ENCODE measurements at places on chromosomes 7 and 10.
A peak's percentile ranks its signal among the peaks of the same experiment; 100 is the strongest.

- peak; percentile 57 for DNase-seq
Observed at GRCh38 chr7:44633254-44634186, 27.1 kb downstream of the OGDH start.

DNA sequence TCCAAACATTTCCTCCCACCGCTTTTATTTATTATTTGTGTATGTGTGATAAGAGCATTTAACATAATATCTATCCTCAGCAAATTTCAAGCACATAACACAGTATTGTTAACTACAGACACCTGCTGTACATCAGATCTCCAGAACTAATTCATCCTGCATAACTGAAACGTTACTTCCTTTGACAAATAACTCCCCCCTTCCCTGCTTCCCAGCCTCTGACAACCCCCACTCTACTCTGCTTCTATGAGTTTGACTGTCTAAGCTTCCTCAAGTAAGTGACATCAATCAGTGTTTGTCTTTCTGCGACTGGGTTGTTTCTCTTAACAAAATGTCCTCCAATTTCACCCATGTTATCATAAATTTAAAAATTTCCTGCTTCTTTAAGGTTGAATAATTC lies 22.1 kb downstream of the C10orf71 start:
- no peak for DNase-seq

- DNase-seq = no peak
Observed at GRCh38 chr10:131053192-131053591, 258.3 kb downstream of the TCERG1L start.

DNA sequence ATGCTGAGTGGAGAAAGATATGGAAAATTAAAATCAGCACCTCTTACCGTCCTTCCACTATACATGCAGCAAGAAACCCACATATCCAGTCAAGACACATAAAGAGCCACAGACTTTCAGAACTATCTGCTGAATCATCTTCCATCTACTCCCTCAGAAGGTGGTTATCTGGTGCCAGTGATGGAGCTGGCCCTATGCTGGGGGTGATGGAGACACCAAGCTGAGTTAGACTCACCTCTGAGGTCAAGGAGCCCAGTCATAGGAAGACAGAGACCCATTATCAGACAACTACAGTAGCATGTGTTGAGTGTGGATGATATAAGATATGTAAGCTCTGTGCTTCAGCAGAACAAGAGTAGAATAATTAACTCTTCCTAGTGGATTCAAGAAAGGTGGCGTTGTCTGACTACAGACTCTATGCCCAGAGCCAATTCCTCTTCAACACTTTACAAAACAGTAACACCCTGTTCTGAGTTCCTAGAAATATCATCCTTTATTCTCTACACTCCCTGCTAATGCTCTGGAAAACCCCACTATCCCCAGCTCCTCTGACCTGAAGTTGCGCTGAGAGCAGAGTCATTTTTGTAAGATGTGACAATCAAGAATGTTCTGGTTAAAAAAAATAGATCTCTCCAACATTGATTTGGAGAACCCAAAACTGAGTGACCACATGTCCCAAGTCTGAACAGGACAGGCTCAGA lies 14.3 kb downstream of the CYP3A5 start:
- no peak for DNase-seq

GRCh38 chr7:80794631-80795573 lies 123.9 kb downstream of the SEMA3C start:
- no peak for DNase-seq
